ENCODE measurements at places on chromosomes 7 and 10.
A peak's percentile ranks its signal among the peaks of the same experiment; 100 is the strongest.

DNA sequence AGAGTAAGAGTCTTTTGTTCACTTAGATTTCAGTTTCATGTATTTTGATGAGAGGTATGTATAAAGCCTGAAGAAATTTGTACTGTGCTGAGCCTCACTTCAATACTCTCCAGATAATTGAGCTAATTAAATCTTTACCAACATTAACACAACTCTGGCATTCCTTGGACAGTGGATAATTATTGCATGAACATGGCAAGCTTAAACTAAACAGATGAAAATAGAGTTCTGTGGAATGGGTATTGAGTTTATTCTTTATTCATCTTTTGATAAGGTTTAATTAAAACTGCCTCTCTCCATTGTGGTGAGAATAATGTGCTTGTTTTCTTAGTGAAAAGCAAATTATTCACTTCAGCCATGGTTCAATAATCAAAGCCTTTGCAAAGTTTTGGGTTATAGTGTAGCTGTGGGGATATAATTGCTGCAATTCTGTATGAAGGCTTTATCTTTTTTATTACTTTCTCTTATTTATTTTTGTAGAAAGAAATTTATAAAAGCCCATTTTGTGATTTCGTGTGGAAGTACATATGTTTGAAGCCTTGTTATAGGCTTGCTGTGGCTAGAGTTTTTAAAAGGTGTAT lies 126.4 kb upstream of the FZD1 start:
- no peak for DNase-seq

- no peak for DNase-seq
Measured at GRCh38 chr10:42781893-42782445, 626 bp upstream of the BMS1 start.

DNA sequence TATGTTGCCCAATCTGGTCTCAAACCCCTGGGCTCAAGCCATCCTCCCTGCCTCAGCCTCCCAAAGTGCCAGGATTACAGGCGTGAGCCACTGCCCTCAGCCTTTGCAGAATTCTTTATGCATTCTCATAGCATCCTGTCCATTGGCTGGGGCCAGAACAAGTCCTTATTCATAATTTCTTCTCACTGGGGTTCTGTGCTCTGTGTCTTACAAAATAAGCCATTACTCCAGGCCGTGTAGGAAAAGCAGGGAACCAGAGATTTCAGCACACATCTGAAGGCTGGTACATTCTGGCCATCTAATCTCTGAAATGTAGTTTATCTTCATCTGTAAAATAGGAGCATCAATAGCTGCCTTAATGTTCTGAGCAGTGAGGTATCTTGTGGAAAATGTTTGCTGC lies 10.3 kb upstream of the OCM start:
- DNase-seq, result no peak

- no peak for DNase-seq
Measured at GRCh38 chr7:16205466-16205865, 215.9 kb downstream of the CRPPA start.

DNA sequence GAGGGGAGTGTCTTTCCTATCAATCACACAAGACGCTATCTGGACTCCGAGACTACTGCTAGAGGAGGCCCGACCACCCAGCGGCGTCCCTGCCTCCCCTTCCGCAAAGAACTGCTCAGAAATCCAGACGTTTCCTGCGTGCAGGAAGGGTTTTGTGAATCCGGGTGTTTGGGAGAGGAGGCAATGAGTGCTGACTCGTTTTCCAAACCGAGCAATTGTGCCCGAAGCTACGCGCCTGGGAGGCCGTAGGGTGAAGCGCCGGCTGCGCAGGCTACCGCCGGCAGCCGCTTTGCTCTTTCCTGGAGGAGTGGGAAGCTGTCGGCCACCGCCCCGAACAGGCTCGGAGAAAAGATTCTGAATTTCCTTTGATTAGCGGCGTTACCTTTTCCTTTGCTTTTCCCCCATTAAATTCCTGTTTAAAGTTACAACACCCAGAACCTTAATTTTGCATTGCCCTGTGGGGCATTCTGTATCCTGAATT lies 5.3 kb downstream of the VAX1 start:
- no peak for DNase-seq

- DNase-seq, result peak; percentile 88
Measured at GRCh38 chr7:43647673-43648472, 65.0 kb downstream of the STK17A start.

GRCh38 chr10:89518876-89519842 lies 16.2 kb downstream of the SLC16A12 start:
- DNase-seq, result peak; percentile 79

- DNase-seq, result peak; percentile 39
Measured at GRCh38 chr10:119620241-119621077, 23.7 kb upstream of the TIAL1 start.

DNA sequence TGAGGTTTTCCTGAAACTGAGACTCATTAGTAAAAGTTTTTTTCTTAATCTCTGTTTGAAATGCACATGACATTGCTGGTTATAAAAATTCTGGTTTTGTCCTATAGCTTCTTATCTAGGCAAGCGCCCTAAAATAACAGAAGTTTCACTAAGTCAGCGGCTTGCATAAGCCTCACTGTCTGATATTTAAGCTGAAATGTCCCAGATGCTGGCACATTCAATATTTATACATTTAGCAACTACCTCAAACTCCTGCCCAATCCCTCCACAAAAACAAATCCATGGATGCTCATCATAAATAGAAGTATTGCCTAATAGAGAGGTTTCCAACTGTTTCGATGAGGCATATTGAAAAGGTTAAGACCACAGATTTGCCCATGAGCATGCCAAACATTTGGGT lies 83.1 kb upstream of the EGR2 start:
- no peak for DNase-seq

GRCh38 chr10:68957654-68958053 lies 1.7 kb downstream of the DDX21 start:
- DNase-seq, result no peak

- no peak for DNase-seq
Measured at GRCh38 chr10:65945061-65945460, 980.8 kb upstream of the LRRTM3 start.

DNA sequence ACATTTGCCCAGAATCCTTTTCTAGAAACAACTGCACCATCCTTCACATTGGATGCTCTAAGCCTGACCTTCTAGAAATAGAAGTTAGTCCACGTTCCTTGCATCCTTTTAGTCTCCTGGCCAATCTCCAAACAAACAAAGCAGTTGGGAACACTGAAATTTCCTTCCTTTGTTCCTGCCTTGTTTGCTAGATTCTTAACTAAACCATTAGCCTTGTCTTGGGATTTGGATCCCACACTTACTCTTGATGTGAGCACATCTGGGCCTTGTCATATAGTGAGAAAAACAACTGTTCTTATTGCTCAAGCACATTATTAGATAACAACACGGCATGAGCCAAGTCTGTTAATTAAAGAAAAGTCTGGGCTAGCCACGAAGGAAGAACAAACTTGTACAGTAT lies 319.3 kb upstream of the GHITM start:
- DNase-seq, result no peak

GRCh38 chr10:33487014-33487776 lies 152.7 kb upstream of the NRP1 start:
- DNase-seq, result peak; percentile 33
